Muscle of back (tissue), 13 donors: ENCODE measurements at places on chromosomes 4 and X. TPM values are rescaled to one million over a fixed set of nuclear protein-coding genes. Genes with fewer than 3 reads are reported as not detected.

Gene FHIP1A
- polyA plus RNA-seq: 8.5 TPM

Gene MEPE
- polyA plus RNA-seq: not detected

Gene GPRIN3
- 4.1 TPM for polyA plus RNA-seq

Gene FABP2
- polyA plus RNA-seq: 0.05 TPM

Gene ASMT
- not detected for polyA plus RNA-seq

Gene CPE
- 80.8 TPM for polyA plus RNA-seq

Gene CCDC149
- polyA plus RNA-seq: 14.7 TPM

DNA sequence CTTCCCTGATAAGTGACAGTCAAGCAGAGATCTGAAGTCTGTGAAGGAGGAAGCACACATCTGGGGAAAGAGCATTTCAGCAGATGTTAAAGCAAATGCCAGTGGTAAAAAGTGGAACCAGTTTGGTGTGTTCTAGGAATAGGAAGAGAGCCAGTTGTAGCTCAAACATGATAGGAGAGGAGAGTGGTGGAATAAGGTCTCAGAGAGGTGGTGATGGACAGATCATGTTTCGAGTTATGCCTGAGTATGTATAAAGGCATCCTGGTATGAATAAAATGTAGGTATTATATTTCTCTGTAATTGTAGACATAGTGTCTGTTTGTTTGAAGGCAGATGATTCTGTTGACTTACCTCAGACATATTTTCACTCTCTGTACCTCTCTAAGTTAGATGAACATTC, 89.1 kb downstream of the LARP7 start:
- DNase-seq: no peak

GRCh38 chr4:113587156-113587555, 174.4 kb downstream of the CAMK2D start:
- no peak for DNase-seq

DNA sequence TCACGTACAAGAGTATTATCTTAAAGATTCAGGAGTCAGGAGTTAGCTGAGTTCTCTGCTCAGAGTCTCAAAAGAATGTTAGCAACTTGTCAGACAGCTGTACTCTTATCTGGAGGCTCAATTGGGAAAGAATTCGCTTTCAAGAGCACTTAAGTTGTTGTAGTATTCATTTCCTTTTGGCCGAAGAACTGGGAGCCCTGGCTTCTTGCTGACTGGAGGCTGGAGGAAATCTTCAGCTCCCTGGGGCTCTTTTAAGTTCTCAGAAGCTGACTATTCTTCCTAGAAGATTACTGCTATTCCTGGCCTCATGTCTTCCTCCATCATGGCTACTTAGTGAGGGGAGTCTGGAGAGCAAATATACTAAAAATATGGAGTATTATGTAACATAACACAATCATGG, 587.2 kb downstream of the EPHA5 start:
- DNase-seq: no peak

DNA sequence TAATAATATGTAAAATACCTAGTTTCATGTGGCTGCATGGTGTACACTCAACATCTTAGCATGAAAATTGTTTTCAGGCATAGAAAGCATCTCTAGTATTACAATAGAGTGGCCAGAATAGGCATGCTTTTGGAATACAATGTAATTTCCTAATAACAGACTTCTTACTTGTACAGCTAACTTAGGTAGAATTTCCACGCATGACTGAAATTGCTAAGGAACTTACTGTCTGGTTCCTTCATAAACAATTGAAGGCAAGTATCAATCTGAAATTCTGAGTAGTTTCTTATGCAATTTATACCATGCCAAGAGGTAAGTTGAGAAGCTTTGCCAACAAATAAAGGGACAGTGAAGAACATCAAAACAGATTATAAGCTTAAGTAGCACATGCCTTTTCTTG, 26.7 kb downstream of the SULT1E1 start:
- DNase-seq: no peak

DNA sequence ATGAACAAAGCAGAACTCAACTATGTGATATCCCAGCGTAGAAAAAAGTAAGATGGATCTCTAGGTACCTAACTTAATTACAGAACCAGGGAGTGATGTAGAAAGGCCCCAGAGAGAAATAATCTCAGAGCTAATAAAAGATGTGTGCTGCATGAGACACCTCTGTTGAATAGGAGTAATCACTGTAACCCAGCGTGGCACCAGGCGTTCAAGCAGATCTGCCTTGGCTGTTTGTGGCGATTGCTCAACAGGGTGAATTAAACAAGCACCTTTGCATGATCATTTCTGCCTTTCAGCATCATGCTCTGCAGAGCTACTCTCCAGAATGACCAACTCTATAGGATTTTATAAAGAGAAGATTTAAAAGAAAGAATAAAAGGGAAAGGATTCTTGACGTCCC, 81.7 kb upstream of the KCNIP4 start:
- no peak for DNase-seq

- no peak for DNase-seq
These were observed 268.6 kb downstream of the DTHD1 start for GRCh38 chr4:36549992-36550391.

DNA sequence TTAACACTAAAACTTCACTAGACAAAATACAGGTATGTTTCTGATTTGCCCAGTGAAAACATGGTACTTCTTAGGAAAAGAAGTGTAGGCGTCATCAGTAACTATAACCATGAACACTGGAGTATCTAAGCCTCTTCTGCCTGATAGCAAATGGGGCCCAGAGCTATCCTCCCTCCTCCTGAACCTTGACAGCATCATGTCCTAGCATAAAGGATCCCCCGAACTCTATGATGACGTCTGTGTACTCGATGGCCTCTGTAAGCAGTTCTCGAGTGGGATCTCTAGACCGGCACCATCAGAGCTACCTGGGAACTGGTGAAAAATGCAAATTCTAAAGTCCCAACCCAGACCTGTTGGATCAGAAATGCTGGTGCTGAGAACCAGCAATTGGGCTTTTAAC, 36.3 kb upstream of the MTNR1A start:
- DNase-seq: no peak

- DNase-seq: no peak
These were observed 68.7 kb downstream of the MEPE start for GRCh38 chr4:87901422-87901992.

- peak; percentile 69 for DNase-seq
These were observed 569 bp upstream of the FHL1 start for GRCh38 chrX:136146614-136147314.

- no peak for DNase-seq
These were observed 66.1 kb upstream of the ENPP6 start for GRCh38 chr4:184283659-184284335.

GRCh38 chr4:100548200-100548560, 30.4 kb upstream of the EMCN start:
- DNase-seq: peak; percentile 28

DNA sequence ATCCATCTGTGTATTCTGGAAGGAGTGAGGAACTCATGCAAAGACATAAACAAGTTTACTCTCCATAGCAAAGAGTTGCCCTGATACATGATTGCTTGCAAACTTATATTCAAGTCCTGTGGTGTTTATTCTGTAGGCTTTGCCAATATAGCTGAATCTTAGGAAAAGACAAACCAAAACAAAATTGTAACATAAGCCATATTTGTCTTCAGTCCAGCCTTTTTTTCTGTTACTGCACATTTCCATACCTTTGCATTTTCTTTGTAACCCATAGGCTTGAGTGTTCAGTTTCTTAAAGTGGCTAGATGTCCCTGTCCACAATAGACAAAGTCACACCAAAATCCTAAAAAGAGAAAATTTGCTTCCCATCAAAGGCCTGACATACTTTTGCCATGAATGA, 120.4 kb downstream of the PPARGC1A start:
- no peak for DNase-seq

DNA sequence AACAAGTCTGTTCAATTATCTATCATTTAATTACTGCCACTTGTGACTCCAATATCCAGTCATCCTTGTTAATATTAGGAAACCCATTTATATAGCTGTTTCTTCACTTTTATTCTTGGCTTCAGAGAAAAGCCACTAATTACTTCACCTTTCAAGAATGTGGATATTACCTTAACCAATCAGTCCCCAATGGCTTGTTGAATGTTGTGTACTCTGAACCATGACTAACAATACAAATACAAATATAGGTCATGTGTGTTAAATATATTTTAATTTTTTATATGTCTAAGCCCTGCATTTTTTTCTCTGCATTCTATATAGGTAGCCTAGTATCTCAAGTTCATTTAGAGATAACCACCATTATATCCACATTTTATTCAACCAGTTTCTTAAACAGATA, 1513.4 kb upstream of the AGA start:
- no peak for DNase-seq

- no peak for DNase-seq
These were observed 5.8 kb downstream of the MTMR1 start for GRCh38 chrX:150698981-150699380.

DNA sequence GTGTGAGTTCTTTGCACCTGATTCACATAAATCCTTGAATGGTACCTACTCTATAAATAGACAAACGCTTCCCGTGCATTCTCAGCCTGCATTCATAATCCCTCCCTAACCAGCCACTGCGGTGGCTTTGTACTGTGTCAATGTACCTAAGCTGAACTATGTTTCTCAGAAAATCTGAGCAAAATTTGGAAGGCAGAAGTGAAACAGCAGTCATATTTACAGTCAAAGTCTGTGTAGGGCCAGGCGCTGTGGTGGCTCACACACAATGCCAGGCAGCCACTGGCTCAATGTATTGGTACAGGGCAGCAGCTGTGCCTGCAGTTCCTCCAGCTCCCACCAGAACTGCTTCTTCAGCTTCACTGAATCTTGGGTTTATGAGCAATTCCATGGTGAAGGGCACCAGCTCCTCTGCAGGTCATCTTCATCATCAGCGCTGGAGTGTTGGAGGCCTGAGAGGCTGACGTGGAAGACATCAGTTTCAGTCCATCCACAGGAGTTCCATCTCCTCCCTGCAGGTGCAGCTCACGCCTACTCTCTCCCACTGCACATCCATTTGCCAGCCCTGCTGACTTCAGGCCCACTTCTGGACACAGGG, 32.3 kb upstream of the IRF2 start:
- DNase-seq: no peak

DNA sequence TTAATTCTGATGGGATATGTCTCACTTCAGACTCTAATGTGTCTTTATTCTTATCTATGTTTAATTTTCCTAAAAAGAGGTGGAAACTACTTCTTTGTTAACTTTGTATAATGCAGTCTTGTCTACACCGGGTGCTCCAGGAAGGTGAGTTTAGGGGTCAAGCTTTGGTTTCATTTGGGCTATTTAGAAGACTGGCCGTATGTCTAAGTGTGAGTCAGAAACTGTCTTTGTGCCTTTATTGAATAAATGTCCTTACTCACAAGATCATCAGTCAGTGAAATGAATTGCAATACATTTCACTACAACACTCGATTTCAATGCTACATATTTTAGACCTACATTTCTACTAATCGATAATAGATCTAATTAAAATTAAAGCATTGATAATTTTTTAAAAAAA, 56.2 kb downstream of the PROM1 start:
- no peak for DNase-seq

GRCh38 chr4:148961526-148961925, 519.3 kb upstream of the NR3C2 start:
- no peak for DNase-seq

- DNase-seq: peak; percentile 79
These were observed at the start of gene WDR45 for GRCh38 chrX:49079489-49080428. Gene WDR45, minus strand, starts transcription at chrX:49079887. Its CDS starts 1,792 bp downstream, at chrX:49078095.
